Natural killer cell (primary cell): ENCODE measurements at places on chromosomes 7 and 10. TPM values are rescaled to one million over a fixed set of nuclear protein-coding genes. Genes with fewer than 3 reads are reported as not detected.
A peak's percentile ranks its signal among the peaks of the same experiment; 100 is the strongest.

The CAMK2B gene
- not detected for total RNA-seq

DNA sequence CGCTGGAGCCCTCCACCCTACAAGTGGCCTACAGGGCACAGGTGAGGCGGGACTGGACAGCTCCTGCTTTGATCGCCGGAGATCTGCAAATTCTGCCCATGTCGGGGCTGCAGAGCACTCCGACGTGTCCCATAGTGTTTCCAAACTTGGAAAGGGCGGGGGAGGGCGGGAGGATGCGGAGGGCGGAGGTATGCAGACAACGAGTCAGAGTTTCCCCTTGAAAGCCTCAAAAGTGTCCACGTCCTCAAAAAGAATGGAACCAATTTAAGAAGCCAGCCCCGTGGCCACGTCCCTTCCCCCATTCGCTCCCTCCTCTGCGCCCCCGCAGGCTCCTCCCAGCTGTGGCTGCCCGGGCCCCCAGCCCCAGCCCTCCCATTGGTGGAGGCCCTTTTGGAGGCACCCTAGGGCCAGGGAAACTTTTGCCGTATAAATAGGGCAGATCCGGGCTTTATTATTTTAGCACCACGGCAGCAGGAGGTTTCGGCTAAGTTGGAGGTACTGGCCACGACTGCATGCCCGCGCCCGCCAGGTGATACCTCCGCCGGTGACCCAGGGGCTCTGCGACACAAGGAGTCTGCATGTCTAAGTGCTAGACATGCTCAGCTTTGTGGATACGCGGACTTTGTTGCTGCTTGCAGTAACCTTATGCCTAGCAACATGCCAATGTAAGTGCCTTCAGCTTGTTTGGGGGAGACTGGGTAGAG lies at the start of gene COL1A2:
COL1A2 (plus strand) TSS at position 459 of the 704 bp plus-strand sequence; CDS start at position 596, 137 bp downstream.
- DNase-seq: peak; percentile 3

The CALHM1 gene
- total RNA-seq: not detected

The IL2RA gene
- 11.2 TPM for total RNA-seq

GRCh38 chr7:28674359-28674782 lies 262.1 kb downstream of the CREB5 start:
- no peak for DNase-seq

The MRPS17 gene
- total RNA-seq: 10.4 TPM

The VENTX gene
- total RNA-seq: 0.48 TPM

- DNase-seq: no peak
Measured at GRCh38 chr10:11787846-11788245, 35.3 kb upstream of the PROSER2 start.

- no peak for DNase-seq
Measured at GRCh38 chr10:59971915-59972314, 65.6 kb upstream of the CCDC6 start.

DNA sequence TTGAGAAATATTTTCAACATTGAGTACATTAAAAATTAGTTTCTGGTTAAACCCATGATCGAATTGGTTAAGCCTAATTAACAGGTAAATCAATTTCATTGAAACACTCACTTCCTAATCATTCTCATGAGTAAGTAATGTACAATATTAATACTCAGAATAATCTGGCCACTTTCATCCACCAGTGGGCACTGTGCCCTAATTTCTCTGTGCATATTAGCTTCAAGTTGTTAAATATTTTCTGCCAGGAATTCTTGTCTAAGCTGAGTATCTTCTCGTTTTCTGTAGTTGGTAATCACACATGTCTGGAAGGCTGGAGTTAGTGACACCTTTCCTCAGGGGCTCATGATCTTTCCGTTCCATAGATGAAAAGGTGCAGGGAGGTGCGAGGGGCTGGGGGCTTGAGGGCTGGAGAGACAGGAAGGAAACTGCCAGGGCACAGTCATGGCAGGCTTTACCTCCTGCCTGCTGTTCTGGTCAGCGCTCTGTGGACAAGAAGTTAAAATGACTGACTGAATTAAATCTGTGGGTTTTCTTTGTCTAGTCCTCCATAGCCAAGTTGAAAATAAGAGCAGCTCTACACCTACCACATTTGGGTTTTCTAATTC lies 71.9 kb downstream of the WIPF3 start:
- no peak for DNase-seq

- no peak for DNase-seq
Measured at GRCh38 chr7:120856621-120857352, 1.2 kb downstream of the TSPAN12 start.

GRCh38 chr10:2351566-2351965 lies 614.2 kb upstream of the ADARB2 start:
- DNase-seq: no peak

GRCh38 chr10:88385601-88386203 lies 197.4 kb downstream of the RNLS start:
- DNase-seq: peak; percentile 82

- no peak for DNase-seq
Measured at GRCh38 chr7:104106108-104106905, 101.5 kb downstream of the ORC5 start.

DNA sequence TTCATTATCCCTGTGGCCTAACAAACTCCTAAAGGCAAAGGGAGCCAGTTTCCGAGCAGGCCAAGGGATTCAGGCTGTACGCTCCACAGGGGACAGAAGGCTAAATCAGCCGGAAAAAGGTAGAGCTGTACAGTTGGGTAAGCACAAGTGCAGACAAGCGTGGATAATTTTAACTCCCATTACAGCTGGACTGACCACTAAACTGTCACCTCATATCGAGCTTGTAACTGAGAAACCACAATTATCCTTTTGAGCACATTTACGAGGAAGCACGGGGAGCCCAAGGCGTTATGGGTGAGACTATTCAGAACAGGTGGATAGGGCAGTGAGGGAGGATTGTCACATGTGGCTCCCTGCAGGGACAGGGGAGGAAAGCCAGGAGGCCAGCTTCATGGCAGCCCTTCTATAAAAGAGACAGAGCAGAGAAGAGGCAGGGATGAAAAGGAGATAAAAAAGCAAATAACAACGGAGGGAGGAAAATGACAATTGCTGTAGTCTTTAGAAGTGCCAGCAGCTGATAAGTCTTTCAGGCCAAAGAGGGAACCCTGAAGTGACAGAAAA lies 288.0 kb downstream of the FGFR2 start:
- DNase-seq: no peak

The GFRA1 gene
- total RNA-seq: not detected

DNA sequence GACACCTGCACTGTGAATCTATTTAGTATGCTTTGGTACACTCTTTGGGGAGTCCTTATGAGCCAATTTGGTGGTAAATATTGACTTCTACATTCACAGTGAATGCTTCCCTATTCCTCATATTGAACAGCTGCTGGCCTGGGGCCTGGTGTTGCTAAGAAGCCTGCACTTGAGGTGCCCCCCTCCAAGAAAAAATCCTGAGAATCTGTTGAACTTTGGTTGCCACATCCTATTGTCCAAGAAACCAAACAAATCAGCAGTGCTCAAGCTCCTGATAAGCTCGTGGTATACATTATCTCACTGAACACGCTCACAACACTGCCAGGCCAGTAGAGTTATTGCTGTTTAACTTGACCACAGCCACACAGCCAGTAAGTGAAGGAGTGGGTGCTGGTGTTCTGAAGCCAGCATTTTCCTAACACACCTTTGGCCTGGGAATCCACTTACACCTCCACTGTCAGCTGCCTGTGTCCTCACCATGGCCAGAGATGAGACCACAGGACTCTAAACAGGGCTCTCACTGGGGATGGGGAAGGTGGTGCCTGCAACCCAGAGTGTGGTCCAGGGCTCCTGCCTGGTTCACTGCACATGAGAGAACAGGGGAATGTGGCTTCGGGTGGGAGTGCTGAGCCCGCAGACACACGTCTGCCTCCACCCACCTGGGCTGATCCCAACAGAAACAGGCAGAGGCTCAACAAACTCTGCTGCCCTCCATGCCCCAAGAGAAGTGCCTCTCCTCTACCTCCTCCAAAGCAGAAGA lies 6.7 kb downstream of the DDC start:
- no peak for DNase-seq

The GAD2 gene
- not detected for total RNA-seq

DNA sequence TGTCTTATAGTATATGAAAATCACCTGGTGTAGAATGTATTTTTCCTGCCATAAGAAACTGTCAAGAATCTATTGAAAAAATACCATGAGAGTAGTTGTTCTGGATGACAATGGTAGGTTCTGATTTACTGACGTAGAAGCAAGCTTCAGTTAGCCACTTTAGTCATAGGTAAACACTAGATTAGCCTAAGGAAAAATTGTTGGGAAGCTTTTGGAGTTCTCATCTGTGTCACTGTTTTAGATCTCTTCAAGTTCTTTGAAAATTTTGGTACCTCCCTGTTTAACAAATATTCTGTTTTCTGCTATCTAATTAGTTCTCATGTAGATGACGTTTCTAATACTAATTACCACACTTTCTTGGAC lies 131.8 kb downstream of the ADK start:
- no peak for DNase-seq

DNA sequence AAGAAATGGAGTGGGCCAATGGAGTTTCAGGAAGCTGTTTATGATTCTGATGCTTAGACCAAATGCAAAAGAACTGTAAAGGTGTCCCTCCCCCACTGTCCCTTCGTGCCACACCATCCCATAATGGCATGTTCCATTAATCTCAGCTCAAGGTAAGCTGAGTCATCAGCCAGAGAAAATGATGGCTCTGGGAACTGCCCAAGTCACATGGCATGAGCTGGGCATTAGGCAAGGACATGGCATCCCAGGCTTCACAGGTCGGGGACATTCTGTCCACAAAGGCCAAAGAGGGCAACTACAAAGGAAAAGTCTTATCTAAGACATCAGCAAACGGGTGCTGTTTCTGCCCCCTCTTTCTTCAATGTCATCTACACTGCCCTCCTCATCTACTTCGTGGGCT lies 44.9 kb downstream of the DLG5 start:
- DNase-seq: no peak

GRCh38 chr10:127041552-127041951 lies 136.3 kb downstream of the DOCK1 start:
- no peak for DNase-seq

- DNase-seq: no peak
Measured at GRCh38 chr10:106897719-106898118, 266.8 kb downstream of the SORCS1 start.

DNA sequence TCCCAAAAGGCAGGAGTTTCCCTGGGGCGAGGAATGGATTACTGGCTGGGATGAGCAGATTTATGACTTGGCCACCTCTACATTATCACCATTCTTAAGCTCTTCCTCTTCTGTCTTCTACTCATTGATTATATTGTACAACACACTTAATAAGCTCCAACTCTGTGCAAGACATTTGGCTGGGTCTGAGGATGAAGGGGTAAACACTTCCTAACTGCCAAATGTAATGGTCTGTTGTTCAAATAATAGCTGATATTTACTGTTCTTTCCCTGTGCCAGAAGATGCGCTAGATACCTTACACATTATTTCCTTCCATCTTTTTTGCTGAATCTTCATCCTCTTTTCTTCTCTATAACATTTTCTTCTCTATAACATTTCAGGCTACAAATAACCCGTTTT lies 11.6 kb downstream of the OR6V1 start:
- DNase-seq: no peak

DNA sequence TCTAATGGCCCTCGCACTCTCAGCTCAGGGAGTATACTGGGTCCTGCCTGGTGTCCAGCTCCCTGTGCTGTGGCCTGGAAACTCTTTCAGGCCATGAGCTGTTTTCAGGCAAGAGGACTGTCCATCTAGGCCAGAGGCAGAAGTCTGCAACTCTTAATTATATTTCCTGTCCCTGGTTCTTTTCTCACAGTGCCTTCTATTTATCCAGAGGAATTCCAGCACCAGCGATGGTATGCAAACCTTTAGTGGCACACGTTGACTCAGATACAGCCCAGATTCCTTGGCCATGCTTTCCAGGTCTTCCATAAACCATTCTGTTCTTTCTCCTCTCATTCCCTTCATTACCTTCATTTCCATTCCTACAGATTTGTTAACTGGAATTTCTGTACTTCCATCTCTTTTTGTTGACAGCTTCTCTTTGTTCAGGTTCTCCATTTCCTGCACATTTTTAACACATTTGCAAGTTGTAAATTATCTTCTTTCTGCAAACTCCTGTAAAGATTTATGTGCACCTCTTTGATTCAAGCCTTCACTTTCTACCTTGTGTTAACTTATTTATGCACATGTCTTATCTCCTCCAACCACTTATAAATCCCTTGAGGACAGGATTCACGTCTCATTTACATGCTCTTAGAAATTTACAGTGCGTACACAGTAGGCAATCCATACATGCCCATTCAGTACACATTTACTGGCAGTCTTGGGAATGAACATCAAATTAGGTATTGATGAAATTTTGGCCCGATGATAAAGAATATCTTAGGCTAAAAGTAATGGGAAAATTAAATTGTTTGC lies 172.1 kb downstream of the CELF2 start:
- DNase-seq: no peak

- DNase-seq: no peak
Measured at GRCh38 chr10:44426247-44427034, 41.5 kb upstream of the CXCL12 start.

- no peak for DNase-seq
Measured at GRCh38 chr10:96968682-96969423, 136.8 kb downstream of the LCOR start.

The OR2A12 gene
- total RNA-seq: not detected

DNA sequence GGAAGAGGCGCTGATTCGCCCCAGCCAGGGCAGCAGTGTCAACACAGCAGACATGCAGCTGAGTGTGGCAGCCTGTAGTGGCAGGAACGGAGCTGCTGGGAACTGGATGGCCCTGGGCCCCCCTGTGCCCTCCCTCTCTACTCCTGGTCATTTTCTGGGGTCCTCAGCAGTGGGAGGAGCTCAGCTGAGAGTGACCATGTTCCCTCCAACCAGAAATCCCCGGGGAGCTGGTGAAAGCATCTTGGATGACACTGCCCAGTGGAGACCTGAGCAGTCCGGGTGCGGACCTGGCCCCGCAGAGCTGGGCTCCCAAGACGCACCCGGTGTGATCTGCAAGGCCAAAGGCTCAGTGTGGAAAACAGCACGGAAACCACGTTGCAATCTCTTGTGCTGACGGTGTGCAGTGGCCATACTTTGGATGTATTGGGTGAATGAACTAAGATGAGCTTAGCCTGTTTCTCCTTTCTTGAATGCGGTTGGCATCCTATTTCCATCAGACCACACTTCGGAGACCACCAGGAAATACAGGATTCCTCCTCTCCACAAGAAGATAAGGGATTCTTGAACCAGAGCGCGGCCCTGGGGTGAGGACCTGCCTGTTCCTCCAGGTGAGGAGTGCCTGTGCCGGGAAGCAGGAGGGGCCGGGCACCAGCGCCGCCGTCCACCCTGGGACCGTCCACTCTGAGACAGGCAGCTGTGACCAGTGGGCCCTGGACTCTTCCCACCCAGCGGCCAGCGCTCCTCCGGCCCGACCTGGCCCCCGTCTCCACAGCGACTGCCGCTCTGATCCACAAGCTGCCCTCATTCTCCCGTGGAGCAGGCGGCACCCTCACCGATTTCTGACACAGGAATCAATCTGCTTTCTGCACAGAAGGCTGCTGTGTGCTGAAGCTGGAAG lies 93.5 kb upstream of the DIP2C start:
- no peak for DNase-seq

DNA sequence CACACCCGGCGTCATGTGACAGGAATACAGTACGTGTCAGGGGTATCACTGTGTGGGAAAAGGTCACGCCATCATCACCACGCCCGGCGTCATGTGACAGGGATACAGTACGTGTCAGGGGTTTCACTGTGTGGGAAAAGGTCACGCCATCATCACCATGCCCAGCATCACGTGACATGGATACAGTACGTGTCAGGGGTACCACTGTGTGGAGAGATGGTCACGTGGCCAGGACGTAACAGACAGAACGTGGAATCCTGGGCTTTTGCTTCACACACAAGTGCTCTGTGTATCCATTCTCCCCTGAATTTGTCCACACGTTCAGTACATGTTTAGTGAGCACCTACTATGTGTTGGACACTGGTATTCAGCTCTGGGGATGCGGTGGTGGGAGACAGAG lies 34.5 kb upstream of the DIP2C start:
- no peak for DNase-seq

- DNase-seq: no peak
Measured at GRCh38 chr10:38027986-38028385, 17.5 kb downstream of the ZNF33A start.
